ENCODE measurements at places on chromosomes 16 and 17.

GRCh38 chr17:61635913-61636432 lies 45.0 kb upstream of the NACA2 start:
- DNase-seq, result peak; percentile 66

DNA sequence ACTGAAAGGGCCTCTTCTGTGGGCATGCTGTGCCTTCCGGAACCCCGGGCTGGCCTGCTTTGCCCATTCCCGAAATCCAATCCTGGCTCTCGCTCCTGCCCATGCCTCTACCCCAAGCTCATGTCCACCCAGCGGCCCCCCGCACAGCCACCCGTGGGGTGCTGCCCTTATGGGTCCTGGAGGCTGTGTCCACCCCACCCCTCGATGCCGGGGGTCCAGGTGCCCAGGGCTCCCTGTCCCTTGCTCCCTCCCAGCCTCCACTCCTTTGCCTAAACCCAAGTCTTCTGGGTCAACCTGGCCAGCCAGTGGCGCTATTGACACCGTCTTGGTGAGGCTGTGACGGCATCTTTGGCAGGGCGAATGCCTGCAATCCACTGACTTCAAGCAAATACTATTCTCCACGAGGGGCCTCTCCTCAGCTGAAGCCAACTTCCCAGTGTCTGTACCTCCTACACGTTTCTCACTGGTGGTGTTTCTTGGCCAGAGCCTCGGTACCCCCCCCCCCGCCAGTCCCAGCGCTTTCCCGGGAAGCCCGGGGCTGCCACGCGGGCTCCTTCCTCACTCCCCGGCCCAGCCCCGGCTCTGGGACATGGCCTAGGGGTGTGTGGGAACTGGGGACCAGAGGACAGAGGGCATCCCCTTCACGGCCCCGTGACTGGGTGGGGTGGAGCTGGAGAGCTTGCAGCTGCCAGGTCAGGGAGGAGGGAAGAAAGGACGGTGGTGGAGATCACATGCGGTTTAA lies 12.2 kb upstream of the DUS1L start:
- DNase-seq, result no peak

DNA sequence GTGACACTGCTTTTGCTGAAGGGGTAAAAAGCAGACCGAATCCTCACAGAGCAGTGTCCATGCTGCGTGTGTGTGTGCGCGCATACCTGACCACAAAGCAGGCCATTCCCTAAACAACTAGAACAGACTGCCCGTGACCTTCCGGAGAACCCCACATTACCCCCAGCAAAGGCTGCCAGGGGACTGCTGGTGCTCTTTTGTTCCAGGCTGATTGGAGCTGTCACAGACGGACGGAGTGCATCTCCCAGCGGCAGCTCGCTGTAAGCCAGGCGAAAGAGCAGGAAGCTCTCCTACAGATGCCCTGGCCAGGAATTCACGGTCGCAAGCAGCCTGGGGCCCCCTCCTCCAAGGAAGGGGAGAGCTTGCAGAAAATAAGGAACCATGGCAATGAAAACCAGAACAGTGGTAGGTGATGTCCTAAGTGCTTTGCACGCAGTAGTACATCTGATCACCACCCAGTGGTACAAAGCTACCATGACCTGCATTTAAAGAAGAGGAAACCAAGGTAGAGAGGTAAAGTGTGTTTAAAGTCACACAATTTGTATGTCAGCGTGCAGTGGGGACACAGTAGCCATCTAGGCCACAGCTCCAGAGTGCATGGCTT lies 153.4 kb upstream of the DYNLRB2 start:
- DNase-seq, result no peak

DNA sequence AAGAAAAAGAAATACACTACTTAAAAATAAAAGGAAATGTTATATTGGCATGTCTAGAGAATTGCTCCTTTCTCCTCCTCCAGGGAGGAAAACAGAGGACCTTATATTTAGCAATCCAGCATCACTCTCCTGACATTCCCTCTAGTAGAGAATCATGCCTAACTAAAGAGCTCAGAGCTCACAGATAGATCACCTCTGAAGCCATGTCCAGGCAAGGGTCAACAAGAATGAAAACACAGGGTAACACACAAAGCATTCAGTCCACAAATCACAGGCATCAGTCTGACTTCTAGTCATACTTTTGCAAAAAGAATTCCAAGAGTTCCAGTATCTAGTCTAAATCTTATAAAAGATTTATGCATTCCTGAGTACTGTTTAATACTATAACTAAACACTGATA lies 4.4 kb upstream of the HASPIN start:
- peak; percentile 33 for DNase-seq

DNA sequence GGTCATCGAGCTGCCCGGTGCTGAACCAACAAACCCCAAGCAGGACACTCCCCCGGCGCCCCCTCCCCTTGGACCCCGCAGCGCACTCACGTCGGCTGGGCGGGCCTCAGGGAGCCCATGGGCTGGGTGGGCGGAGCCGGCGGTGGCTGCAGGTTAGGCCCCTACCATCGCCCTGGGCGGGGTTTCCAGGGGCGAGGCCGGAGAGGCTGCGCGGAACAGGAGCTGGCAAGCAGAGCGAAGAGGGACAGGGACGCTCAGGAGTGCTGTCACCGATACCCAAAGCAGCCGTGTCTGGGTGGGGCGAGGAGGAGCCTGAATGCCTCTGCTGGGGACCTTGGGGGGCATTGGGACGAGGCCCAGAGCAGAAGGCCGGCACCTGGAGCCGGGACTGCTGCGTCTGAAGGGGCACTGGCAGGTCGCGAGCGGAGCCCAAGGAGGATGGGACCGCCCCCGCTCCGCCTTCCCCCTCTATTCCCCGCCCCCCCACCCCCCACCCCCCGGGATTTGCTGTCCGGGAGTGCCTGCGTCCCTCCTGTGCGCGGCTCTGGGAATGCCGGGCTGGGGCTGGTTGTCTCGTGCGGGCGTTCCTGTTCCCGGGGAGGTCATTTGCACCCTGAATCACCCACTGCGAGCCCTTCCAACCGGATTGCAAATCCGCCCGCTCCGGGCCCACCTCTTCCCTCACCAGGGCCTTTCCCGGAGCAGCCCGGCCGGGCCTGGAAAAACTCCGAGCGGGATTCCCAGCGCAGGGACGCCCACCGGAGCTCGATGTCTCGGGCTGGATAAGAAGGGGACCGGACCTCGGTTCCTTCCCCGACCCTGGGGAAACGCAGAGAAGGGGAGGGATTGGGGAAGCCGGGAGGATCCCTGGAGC lies 902 bp downstream of the ARHGAP27 start:
- peak; percentile 31 for DNase-seq

All from IMR-90 (cell line).